ENCODE measurements at places on chromosomes 11 and 22.

- peak; percentile 94 for DNase-seq
- H3K4me1 ChIP-seq = peaks cover 10% of the 10 kb centered on the region
- peak overlapping the region; percentile 96 for H3K27ac ChIP-seq
- H3K36me3 ChIP-seq = no peaks in the 10 kb centered on the region
These were observed 36.6 kb downstream of the APOL3 start for GRCh38 chr22:36123673-36124630.

DNA sequence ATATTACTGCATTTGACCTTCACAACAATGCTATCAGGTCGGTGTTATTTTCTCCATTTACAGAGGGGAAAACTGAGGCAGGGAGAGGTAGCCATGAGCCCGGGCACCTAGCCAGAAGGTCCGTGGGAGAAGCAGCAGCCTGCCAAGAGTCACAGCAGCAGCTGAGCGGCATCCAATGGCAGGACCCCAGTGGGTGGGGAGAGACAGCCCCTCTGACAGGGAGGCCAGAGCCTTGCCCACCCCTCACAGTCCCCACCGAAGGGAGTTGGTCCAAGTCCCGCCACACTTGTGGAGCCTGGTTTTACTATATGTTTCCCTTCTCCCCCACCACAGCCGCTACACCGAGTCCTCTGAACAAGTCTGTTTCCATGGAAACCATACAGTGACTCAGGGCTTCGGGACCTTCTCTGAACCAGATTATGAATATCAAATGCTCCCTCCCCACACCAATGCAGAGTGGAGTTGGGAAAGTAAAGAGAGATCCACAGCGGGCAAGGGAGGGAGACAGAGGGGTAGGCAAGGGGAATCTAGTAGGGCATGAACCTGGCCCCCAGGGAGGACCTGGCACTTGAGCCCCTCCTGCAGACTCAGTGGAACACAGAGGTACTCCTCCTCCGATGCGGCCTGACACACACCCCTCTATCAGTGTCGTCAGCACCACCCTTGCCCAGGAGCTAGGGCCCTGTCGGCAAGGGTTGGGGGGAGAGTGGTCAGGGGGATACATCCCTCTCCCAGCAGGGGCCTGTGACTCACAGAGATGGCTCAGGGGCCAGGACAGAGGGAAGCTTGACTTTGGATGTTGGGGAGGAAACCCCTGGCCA, 2.5 kb downstream of the CHST1 start:
- no peaks in the 10 kb centered on the region for H3K36me3 ChIP-seq
- no peak for DNase-seq
- H3K4me3 ChIP-seq = peak overlapping the region; percentile 84
- peak overlapping the region; percentile 30 for H3K27ac ChIP-seq

DNA sequence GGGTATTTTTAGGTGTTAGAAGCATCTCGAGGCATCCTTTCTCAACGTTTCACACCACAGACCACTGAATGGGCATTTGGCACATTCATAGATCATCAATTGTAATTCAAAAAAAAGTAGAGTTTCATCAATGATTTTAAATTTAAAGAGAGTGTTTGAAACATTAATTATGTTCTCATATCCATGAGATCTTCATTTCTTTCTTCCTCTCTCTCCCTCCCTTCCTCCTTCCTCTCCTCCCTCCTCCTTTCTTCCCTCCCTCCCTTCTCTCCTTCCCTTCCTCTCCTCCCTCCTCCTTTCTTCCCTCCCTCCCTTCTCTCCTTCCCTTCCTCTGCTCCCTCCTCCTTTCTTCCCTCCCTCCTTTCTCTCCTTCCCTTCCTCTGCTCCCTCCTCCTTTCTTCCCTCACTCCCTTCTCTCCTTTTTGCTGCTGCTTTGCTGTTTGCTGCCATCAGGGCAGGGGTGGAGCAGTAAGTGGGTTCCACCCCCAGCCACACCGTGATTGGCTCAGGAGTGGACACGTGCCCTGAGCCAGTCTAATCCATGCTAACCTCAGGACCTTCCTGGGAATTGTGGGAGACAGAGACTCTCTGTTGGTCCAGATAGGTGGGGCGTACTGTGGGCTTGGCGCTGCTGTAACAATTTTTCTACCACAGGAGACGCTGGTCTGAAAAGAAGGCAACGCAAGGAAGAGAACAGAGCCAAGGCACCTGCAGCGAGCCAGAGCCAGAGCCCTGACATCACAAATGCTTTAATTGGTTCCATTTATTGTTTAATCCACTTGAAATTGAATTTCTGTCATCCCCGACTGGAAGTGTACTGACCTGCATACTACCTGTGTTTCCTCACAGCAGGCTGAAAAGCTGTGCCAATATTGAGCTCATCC, 33.7 kb upstream of the APOBEC3A start:
- H3K27me3 ChIP-seq = peaks cover 30% of the 10 kb centered on the region
- peak overlapping the region; percentile 75 for H3K4me3 ChIP-seq
- DNase-seq = no peak
- no peaks in the 10 kb centered on the region for H3K36me3 ChIP-seq
- peaks cover 18% of the 10 kb centered on the region for H3K4me1 ChIP-seq

DNA sequence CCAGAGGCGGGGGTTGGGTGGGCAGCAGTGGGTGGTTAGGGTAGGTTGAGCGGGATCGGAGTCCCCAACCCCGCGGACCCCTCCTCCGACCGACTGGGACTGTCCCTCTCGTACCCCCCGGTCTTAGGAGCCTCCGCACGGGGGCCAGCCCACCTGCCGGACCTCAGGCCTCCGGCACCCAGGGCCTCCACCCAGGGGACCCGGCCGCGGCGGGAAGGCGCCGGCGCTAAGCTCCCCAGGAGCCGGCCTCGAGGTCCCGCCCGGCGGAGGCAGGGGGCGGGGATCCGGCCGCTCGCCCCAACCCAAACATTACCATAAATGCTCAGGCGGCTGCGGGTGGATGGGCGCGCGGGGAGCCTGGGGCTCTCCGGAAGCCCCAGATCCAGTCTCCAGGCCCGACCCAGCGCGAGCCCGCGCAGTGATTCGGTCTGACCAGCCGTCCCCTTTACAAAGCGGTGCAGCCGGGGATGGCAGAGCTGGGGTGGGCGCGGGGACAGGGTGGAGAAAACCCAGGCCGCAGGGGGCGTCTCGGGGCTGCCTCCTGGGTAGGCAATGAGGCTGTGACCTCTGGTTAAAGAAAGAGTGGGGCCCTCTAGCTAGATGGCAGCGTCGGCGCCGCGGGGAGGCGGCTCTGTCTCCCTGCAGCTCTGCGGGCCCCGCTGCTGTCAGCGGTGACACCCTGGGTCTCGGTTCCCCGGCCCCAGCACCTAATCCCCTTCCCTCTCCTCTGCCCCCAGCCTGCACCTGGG, 4.0 kb upstream of the MCAM start:
- H3K27me3 ChIP-seq = peaks cover 35% of the 10 kb centered on the region
- peak overlapping the region; percentile 83 for H3K4me3 ChIP-seq
- H3K27ac ChIP-seq = no peak overlapping the region
- DNase-seq = peak; percentile 75
- peaks cover 27% of the 10 kb centered on the region for H3K4me1 ChIP-seq

DNA sequence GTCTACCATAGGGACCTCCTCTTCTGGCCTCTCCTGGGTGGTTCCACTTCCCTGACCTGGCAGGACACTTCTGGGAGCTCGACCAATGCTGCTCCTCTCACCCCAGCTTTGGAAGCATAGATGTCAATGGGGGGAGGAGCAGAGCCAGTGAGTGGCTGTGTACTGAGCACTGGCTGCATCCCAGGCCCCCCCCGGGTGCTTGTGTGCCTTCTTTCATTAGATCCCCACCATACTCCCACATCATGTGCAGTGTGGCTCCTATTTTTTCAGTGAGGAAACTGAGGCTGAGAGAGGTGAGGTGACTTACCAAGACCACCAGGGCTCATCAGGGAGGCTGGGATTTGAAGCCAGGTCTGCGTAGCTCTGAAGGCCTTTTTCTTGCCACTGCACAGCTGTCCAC, 44.3 kb downstream of the LRRC32 start:
- no peaks in the 10 kb centered on the region for H3K36me3 ChIP-seq
- H3K27ac ChIP-seq = no peak overlapping the region
- peak; percentile 37 for DNase-seq
- no peak overlapping the region for H3K4me3 ChIP-seq

GRCh38 chr11:29962243-29962642, 54.6 kb downstream of the KCNA4 start:
- no peaks in the 10 kb centered on the region for H3K27me3 ChIP-seq
- DNase-seq = no peak
- no peak overlapping the region for H3K4me3 ChIP-seq
- H3K4me1 ChIP-seq = peaks cover 4% of the 10 kb centered on the region
- no peaks in the 10 kb centered on the region for H3K36me3 ChIP-seq

- no peak overlapping the region for H3K4me3 ChIP-seq
- H3K36me3 ChIP-seq = no peaks in the 10 kb centered on the region
- H3K27ac ChIP-seq = no peak overlapping the region
- DNase-seq = no peak
- no peaks in the 10 kb centered on the region for H3K27me3 ChIP-seq
These were observed 25.1 kb downstream of the SBF2 start for GRCh38 chr11:10268746-10269488.

DNA sequence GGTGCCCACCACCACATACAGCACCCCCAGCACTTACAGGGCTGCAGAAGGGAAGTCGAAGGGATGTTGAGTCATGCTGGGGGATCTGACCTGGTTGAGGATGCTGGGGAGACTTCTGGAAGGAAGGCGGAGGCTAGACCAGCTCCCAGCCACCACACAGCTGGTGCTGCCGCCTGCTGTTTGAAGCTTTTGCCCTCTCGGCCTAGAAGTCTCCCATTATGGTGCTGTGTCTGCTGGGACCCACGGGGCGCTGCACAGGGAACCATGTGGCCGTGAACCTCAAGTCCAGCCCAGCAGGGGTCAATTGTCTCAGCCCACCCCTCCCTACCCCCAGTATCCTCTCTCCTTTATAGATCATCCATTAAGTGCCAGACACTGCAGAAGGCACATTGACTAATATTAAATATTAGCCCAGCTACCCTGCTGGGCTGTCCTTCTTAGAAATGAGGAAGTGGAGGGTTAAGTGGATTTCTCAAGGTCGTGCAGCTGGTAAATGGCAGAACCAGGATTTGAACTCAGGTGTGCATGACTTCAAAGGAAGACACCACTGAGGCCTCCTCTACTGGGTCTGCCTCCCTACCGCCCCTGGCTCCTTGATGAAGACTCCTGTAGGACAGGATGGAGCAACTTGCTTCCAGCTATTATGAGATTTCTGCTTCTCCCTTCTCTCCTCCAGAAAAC, 49.7 kb downstream of the CYTH4 start:
- peaks cover 5% of the 10 kb centered on the region for H3K4me1 ChIP-seq
- no peak for DNase-seq
- H3K36me3 ChIP-seq = no peaks in the 10 kb centered on the region
- no peak overlapping the region for H3K27ac ChIP-seq
- peaks cover 91% of the 10 kb centered on the region for H3K27me3 ChIP-seq
- H3K4me3 ChIP-seq = no peak overlapping the region

All from type B pancreatic cell (in vitro differentiated cells).